Activated CD4-positive, alpha-beta memory T cell treated with anti-CD3 and anti-CD28 coated beads, Interleukin-2, amount 10 ng/mL, durations not matched to agents 7 days and 5 days (primary cell): ENCODE measurements at places on chromosomes 2 and 18. TPM values are rescaled to one million over a fixed set of nuclear protein-coding genes. Genes with fewer than 3 reads are reported as not detected.

The CFAP53 gene
- 0.83 TPM for total RNA-seq

The SNED1 gene
- total RNA-seq, result 34.3 TPM

The LYG2 gene
- not detected for total RNA-seq

The SNTG2 gene
- not detected for total RNA-seq

GRCh38 chr18:57220930-57221483 lies 74.1 kb downstream of the BOD1L2 start:
- H3K4me1 ChIP-seq, result no peaks in the 10 kb centered on the region
- H3K27ac ChIP-seq, result no peak overlapping the region
- H3K27me3 ChIP-seq, result no peaks in the 10 kb centered on the region
- no peaks in the 10 kb centered on the region for H3K36me3 ChIP-seq

DNA sequence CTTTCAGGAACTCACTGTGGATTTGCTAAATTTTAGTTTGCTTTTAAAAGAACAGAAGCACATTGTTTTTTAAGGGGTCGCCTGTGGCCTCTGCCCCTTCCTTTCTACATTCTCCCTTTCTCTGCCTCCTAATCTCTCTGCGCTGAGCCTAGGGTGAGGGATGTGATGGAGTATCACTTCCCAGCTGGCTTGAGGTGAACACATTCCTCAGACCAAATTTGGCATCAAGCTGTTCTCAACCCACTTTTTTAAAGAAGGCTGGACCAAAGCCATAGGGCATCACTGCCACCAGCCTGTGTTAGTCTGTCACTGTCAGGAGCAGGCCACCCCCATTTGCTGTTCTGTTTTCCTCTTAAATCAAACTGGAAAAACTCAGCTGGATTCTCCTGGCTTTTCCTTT lies 27.4 kb downstream of the EIF4E2 start:
- peaks cover 18% of the 10 kb centered on the region for H3K4me1 ChIP-seq
- H3K36me3 ChIP-seq, result peaks cover 27% of the 10 kb centered on the region
- H3K27me3 ChIP-seq, result no peaks in the 10 kb centered on the region
- H3K27ac ChIP-seq, result no peak overlapping the region
